ENCODE measurements at places on chromosomes 16 and 17. TPM values are rescaled to one million over a fixed set of nuclear protein-coding genes. Genes with fewer than 3 reads are reported as not detected.

DNA sequence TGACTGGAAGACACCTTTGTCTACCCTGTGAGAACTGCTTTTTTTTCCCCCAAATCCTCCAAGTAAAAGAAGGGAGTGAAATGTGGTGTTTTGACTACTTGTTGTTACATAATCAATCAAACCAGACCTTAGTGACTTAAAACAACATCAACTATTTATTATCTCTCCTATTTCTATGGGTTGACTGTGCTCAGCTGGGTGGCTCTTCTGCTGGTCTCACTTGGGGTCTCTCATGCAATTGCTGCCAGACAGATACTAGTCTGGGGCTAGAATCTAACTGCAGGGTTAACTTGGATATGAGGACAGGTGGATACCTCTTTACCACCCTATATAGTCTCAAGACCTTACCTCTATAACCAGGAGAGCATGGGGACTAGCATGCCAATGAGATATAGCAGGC is 141.3 kb downstream of the SALL1 start:
- H3K27ac ChIP-seq, result no peak overlapping the region
- H3K36me3 ChIP-seq, result no peaks in the 10 kb centered on the region
- H3K4me1 ChIP-seq, result no peaks in the 10 kb centered on the region
- H3K4me3 ChIP-seq, result no peak overlapping the region

DNA sequence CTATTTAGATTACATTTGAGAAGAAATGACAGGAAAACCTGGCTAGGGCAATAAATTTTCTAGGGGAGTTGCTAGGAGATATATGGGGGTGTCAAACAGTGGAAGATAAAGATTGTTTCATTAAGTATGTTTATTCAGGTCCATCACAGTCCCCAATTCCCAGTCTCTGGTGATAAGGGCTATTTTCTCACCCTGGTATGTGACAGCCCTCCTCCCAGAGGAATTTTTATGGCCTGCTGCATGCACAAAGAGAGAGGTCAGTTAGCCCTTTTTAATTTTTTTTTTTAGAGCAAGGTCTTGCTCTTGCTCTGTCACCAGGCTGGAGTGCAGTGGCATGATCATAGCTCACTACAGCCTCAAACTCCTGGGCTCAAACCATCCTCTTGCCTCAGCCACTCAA is 53.6 kb upstream of the ATF7IP2 start:
- no peak overlapping the region for H3K4me3 ChIP-seq
- peaks cover 6% of the 10 kb centered on the region for H3K36me3 ChIP-seq
- no peaks in the 10 kb centered on the region for H3K27me3 ChIP-seq
- H3K27ac ChIP-seq, result no peak overlapping the region
- no peak for DNase-seq
- H3K4me1 ChIP-seq, result peaks cover 37% of the 10 kb centered on the region

DNA sequence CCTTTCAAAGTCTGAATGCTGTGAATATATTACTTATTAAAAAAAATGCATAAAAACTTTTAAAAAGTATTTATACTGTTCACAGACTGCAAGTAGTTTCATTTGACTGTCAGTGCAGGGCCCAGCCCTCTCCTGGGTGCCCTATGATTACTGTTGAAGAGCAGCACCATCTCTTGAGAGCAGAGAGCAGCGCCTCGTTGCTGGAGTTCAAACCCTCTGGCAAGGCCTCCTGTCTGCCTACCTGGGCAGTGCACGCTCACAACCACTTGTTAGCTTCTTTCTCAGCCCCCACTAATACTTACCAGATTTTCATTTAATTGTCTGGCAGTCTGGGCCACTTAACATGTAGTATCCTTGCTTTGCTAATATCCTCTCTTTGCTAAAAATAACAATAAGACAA is 233.4 kb downstream of the PHKB start:
- no peaks in the 10 kb centered on the region for H3K4me1 ChIP-seq
- no peak overlapping the region for H3K27ac ChIP-seq
- H3K27me3 ChIP-seq, result no peaks in the 10 kb centered on the region

- peak overlapping the region; percentile 78 for H3K27ac ChIP-seq
- H3K4me1 ChIP-seq, result peaks cover 70% of the 10 kb centered on the region
- H3K36me3 ChIP-seq, result peaks cover 55% of the 10 kb centered on the region
- peak overlapping the region; percentile 33 for H3K4me3 ChIP-seq
- no peaks in the 10 kb centered on the region for H3K27me3 ChIP-seq
Observed at GRCh38 chr16:50781043-50781442, 39.2 kb downstream of the CYLD start.

DNA sequence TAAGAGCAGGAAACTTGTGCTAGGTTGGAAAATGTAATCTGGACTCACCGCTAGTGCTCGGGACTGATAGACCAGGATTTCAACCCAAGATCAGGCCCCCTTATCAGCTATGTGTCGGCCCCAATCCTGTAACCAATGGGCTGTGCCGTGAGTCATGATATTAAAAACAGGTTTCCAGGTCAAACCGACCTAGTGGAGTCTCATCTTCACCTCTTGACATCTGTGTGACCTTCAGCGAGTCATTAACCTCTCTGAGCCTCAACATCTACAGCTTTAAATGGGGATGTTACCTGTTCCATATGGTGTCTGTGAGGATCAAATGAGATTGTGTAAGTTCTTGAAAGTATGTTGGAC is 512 bp downstream of the PMM2 start:
- H3K27ac ChIP-seq, result peak overlapping the region; percentile 88
- peaks cover 50% of the 10 kb centered on the region for H3K4me1 ChIP-seq
- peak; percentile 39 for DNase-seq
- H3K36me3 ChIP-seq, result peaks cover 19% of the 10 kb centered on the region

- no peak overlapping the region for H3K27ac ChIP-seq
- no peak for DNase-seq
- peaks cover 23% of the 10 kb centered on the region for H3K4me1 ChIP-seq
- no peak overlapping the region for H3K4me3 ChIP-seq
- H3K36me3 ChIP-seq, result peaks cover 38% of the 10 kb centered on the region
Observed at GRCh38 chr16:16042076-16042475, 92.7 kb downstream of the ABCC1 start.

DNA sequence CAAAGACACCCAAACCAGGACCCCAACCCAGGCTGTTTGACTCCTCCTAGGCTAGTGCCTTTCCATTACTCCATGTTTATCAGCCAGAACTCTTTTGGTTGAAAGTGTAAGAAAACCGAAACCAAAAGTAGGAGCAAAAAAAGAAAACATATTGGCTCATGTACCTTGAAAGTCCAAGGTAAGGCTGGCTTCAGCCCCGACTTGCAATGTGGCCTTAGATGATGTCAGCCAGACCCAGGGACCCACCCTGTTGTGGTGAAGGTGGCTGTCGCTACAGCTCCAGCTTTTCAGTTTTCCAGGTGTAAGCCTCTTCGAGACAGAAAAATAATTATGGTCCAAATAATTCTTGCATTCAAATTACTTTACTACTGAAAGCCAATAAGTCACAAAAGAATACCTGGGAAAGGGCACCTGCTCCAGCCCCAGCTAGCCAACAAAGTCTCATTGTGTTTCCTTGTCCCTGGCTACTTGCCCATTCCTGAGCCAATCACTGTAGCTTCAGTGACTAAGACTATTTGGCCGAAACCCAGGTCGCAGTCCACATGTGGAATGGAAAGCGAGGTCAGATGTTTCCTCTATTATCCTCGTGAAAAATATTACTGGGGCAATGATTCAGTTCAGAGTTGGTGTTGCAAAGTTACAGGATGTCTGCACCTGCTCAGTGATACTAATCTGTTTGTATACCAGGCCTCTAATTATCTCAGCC is 20.7 kb downstream of the DNAH9 start:
- H3K27ac ChIP-seq, result no peak overlapping the region
- no peaks in the 10 kb centered on the region for H3K36me3 ChIP-seq
- no peaks in the 10 kb centered on the region for H3K27me3 ChIP-seq

DNA sequence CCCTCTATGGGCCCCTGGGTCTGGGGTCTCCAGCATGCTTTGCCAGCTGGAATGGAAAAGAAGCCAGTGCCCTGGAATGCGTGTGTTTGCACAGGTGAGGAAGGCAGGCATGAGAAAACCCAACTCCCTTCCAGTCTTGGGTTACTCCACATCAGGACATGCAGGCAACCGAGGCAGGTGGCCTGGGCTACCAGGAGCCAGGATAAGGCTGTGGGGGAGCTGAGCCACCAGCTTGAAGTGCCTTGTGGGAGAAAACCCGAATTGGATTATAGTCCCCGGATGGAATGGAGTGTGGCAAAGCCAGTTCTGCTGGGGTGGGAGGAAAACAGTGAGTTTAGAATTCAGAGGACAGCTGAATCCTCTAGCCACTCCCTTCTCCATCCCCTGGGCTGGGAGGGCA is 7.2 kb downstream of the SRCIN1 start:
- peak; percentile 40 for DNase-seq
- H3K4me3 ChIP-seq, result no peak overlapping the region
- H3K4me1 ChIP-seq, result no peaks in the 10 kb centered on the region
- no peak overlapping the region for H3K27ac ChIP-seq
- H3K36me3 ChIP-seq, result no peaks in the 10 kb centered on the region

DNA sequence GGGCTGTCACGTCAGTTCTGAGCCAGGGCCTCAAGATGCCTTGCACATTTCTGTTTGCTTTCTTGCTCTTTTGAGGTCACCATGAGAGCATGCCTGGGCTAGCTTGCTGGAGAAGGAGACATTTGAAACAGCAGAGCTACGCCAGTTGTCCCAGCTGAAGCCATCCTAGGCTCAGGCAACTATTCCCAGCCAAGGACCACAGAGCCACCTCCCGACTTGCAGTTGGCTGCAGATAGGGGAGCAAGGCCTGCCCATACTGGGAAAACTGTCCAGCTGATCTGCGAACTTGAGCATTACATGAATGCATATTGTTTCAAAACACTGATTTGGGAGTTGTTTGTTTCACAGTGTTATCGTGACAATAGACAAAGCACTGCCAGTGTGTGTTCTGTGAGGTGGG is 340.8 kb downstream of the XYLT1 start:
- no peaks in the 10 kb centered on the region for H3K27me3 ChIP-seq
- H3K27ac ChIP-seq, result no peak overlapping the region
- H3K4me1 ChIP-seq, result no peaks in the 10 kb centered on the region

DNA sequence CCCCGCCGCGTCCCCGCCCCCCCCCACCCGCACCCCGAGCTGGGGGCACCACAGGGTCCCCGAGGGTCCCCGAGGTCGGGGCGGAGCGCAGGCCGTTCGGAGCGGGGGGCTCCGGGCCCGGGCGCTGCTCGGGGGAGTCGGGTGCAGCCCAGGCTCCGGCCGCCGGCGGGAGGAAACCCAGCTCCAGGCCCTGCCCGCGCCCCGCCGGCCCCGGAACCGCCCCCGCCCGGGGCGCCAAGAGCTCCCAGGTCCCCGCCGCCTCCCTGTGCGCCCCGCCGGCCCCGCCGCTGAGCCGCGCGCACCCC is 33.2 kb upstream of the RPH3AL start:
- peaks cover 7% of the 10 kb centered on the region for H3K27me3 ChIP-seq
- no peak overlapping the region for H3K27ac ChIP-seq
- DNase-seq, result no peak
- H3K4me3 ChIP-seq, result no peak overlapping the region

DNA sequence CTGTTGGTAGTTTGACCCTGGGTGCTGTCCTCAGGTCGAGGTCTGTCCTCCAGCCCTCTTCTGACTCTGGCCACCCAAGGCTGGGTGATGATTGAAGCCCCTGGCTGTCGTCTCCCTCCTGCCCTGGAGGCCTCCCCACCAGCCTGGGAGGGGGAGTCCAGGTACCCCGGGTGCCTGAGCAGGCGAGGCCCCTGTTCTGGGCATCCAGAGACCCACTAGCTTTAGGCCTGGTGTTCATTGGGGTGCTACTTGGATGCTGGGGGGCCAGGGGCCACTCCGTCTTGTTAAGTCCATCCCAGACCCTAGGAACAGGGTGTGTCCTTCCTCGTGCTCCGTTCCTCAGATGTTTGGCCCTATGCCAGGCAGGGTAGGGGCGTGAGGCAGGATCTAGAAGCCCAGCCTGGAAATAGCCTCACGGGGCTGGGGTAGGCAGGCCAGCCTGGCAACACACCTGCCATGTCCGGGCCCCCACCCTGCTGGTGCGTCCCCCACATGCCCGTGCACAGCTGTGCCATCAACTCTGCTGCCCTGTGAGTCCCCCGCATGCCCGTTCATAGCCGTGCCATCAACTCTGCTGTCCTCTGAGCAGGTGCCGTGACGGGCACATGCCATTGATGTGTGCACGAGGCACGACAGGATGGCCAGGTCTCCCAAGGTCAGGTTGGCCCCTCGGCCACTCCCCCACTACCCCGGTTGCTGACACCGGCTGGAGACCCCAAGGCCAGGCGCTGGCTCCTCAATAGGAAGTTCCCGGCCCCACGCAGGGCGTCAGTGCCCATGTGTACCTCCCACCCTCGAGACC is 36.9 kb downstream of the GINS2 start:
- no peaks in the 10 kb centered on the region for H3K27me3 ChIP-seq
- DNase-seq, result no peak
- H3K4me1 ChIP-seq, result peaks cover 5% of the 10 kb centered on the region
- no peak overlapping the region for H3K4me3 ChIP-seq

DNA sequence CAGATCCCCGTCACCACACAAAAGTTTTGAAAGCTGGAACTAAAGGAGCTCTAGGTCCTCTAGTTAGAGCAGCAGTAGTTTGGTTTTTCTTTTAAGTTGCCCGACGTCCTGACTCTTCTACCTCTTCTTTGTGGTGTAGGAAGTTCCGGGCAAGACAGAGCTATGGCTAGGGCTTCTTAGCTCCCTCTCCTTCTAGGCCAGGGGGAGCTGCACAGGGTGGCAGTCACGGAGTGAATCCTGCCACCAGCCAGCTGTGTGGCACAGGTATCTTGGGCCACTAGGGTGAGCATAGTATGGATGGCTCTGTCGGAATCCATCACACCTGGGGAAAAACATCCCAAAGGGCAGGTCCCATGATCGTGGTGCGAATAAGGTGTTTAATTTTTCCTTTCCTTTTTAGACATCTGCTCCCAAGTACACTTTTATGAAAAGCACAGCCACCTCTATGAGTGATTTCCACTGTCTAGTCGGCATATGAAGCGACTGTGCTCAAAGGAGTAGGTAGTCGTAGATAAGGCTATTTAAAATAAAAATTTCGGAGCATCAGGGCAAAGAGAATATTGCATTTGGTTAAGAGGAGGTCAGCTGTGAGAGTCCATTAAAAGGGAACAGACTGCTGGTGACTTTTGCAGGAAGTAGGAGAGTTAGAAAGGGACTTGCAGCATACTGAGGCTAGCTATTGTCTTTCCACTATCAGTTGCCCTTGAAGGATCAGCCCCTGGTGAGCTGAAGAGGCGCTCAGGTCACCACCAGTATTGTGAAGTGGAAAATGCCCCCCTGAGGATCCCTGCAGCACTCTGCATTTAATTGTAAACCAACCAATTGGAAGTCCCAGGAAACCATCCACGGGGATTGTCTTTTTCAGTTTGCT is 2.1 kb downstream of the PRKCA start:
- peaks cover 48% of the 10 kb centered on the region for H3K4me1 ChIP-seq
- peak; percentile 61 for DNase-seq
- peak overlapping the region; percentile 99 for H3K4me3 ChIP-seq

- H3K4me3 ChIP-seq, result peak overlapping the region; percentile 45
- DNase-seq, result peak; percentile 83
- peak overlapping the region; percentile 98 for H3K27ac ChIP-seq
- peaks cover 3% of the 10 kb centered on the region for H3K36me3 ChIP-seq
Observed at GRCh38 chr17:57442914-57443571, 186.7 kb downstream of the MSI2 start.

The TNP2 gene
- total RNA-seq, result not detected

The PDE6G gene
- 1.1 TPM for total RNA-seq

The CTNS gene
- total RNA-seq, result 19.8 TPM

The TSNAXIP1 gene
- 0.81 TPM for total RNA-seq

The OTOP3 gene
- not detected for total RNA-seq

The IST1 gene
- 192 TPM for total RNA-seq

The NOL3 gene
- total RNA-seq, result 14.8 TPM

The IRX5 gene
- not detected for total RNA-seq

The MYOCD gene
- total RNA-seq, result not detected

The KRTAP17-1 gene
- total RNA-seq, result not detected

The ANKS3 gene
- 11.7 TPM for total RNA-seq

Data from activated CD4-positive, alpha-beta memory T cell treated with anti-CD3 and anti-CD28 coated beads for 36 hours (primary cell).